Lung microvascular endothelial cell (primary cell): ENCODE measurements at places on chromosomes 7 and 10. TPM values are rescaled to one million over a fixed set of nuclear protein-coding genes. Genes with fewer than 3 reads are reported as not detected.

DNA sequence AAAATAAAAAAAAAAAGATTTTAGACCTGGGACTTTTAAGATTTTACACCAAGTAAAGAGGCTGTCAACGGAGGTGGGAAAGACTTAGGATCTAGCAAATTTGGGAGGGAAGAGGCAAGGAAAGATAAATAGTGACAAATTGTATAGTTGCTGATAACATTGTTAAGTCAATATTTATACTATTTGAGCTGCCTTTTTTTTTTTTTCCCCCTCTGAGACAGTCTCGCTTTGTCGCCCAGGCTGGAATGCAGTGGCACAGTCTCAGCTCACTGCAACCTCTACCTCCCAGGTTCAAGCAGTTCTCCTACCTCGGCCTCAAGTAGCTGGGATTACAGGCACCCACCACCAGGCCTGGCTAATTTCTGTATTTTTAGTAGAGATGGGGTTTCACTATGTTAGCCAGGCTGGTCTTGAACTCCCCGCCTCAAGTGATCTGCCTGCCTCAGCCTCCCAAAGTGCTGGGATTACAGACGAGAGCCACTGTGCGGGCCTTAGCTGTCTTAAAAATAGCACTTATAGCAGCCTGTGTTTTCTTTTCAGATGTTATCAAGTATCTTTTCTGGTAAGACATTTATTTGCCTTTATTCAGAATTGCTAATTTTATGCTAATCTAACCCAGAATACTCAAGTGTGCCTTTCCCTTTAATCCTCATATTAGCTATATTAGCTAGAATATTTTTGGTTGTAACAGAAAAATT lies 94.5 kb downstream of the MMRN2 start:
- DNase-seq, result no peak

- DNase-seq, result no peak
Measured at GRCh38 chr10:126948355-126949160, 43.3 kb downstream of the DOCK1 start.

DNA sequence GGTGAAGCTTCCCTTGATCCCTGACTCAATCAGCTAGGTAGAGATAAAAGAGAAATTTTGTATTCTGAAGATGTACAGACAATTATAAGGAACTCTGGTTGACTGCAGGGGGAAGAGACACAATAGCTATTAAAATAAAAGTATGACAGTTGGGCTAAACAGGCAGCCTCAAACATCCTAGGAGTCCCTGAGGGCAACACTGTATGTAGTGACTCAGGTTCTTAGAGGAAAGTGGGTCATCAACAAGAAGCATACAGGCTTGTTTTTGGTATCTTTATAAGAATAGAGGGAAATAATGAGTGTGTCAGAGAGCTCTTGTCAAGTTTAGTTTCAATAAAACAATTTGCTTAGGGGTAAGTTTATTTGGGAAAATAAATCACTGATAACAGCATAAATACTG lies 150.3 kb downstream of the AUTS2 start:
- DNase-seq, result no peak

DNA sequence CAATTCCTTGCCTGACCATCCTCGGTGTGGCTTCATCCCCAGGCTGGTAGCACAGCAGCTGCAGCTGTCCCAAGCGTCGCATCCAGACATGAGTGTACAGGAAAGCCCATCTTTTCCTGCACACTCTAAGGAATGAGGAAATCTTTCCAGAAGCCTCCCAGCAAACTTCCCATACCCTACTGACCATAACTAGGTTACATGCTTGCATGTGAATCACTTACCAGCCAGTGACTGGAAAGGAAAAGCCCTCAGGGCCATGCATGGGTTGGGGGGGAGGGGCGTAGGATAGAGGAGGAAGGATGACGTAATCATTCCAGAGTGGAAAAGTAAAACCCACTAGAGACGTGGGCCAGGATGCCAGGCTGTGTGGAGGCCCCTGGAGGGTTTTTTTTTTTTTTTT lies 18.9 kb upstream of the ZNF212 start:
- DNase-seq, result no peak

- DNase-seq, result no peak
Measured at GRCh38 chr10:118953598-118954393, 75.7 kb upstream of the NANOS1 start.

- no peak for DNase-seq
Measured at GRCh38 chr10:116069856-116070255, 203.2 kb downstream of the GFRA1 start.

- DNase-seq, result no peak
Measured at GRCh38 chr10:6769704-6770417, 189.8 kb upstream of the PRKCQ start.

The CC2D2B gene
- total RNA-seq, result 0.22 TPM in 1 of 2 replicates, not detected in the other

DNA sequence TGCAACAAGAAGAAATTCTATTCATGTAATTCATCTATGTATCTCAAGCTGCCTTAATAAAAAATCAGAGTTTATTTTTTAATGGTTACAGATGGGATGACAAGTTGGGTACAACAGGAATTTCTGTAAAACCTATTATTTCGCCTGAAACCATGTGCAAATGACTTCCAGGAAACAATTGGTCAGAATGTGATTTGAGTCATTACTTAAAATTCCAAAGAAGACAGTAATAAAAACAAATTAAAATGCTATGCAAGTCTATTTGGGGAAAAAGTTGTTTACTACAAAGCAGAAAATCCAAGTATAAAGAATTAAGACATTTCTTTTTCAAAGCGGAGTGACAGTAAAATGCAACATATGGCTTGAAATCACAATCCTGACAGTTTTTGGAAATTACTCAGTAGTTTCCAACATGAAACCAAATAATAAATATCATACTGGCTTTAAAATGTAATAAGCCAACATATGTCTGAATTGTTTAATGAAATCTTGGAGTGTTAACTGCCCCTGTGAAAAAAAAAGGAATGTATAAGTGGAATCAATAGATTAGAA lies 41.5 kb upstream of the SEMA3C start:
- DNase-seq, result peak; percentile 31

GRCh38 chr7:106693677-106694353 lies 32.9 kb upstream of the CCDC71L start:
- no peak for DNase-seq

- DNase-seq, result no peak
Measured at GRCh38 chr7:140675726-140676125, 3.0 kb downstream of the ADCK2 start.

DNA sequence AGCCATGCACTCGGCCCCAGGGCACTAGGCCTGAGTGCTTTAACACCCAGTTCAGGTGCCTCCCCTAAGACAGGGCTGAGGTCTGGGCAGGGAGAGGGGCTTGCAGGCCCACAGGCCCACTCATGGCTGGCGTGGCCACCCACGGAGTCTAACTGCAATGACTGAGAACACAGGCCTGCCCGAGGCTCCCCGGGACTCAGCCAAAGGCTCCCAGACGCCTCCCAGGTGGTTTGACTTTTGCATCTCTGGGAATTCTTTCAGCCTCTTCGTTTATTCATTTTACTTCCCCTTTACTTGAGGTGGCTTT lies 37.3 kb downstream of the PTPRN2 start:
- DNase-seq, result no peak

GRCh38 chr7:19749658-19750057 lies 23.8 kb downstream of the TMEM196 start:
- no peak for DNase-seq

- DNase-seq, result no peak
Measured at GRCh38 chr10:35152992-35153391, 26.3 kb downstream of the CREM start.

The HTR5A gene
- total RNA-seq, result not detected in 2 replicates

DNA sequence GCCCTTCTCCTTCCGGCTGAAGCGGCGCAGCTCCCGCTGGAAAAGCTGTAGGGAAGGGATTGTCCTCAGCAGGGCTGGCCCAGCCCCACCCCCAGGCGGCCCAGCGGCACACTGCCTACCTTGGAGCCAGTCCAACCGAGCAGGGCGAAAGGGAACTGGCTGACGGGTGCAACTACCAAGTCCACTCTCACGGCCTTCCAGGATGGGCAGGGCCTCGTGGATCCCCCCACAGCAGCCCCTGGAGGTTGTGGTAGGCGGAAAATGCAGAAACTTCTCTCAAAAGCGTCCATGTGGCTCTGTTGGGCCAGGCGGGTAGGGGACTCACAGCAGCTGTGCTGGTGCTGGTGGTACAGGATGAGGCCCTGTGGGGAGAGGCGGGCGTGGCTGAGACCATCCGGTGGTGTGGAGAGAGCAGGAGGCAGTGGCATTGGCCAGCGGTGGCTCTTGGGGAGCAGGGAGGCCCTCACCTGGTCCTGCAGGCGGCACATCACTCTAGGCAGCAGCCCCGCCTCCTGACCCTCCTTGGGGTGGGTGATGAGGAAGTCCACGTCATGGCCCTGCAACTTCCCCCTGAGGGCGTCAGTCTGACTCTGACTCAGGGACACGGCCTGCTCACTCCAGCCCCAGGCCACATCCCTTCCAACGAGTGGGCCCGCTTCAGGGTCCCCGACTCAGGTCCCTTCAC lies 8.4 kb upstream of the PGAM2 start:
- DNase-seq, result peak; percentile 85

DNA sequence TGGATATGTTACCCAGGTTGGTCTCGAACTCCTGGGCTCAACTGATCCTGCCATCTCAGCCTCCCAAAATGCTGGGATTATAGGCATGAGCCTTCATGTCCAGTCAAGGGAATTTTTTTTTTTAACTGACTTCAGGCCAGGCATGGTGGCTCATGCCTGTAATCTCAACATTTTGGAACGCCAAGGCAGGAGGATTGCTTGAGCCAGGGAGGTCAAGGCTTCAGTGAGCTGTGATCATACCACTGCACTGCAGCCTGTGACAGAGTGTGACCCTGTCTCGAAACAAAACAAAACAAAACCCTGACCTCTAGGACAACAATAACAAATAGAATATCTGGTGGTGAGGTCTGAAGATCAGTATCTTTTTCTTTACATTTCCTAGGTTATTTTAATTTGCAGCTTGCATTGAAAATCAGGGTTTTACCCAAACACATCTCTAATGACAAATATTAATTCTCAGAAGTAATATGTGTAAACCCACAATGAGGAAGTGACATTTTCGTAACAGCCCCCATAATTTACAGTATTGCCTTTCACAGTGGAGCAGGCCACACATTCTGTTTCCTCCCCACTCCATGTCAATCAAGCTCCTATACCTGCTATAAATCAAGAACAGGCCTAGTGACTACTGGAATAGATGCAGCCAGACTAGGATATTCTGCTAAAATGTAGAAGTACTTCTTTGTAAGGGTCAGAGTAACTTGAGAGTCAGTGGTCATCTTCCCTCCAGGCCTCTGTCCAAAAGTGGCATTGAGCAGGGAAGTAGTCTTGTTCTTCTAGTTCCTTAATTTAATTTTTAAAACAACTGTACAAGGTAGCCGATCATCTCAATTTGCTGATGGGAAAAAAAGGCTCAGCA lies 43.3 kb upstream of the ECHDC3 start:
- DNase-seq, result no peak

The ADCY1 gene
- total RNA-seq, result 0.40 and 0.44 TPM in 2 replicates

DNA sequence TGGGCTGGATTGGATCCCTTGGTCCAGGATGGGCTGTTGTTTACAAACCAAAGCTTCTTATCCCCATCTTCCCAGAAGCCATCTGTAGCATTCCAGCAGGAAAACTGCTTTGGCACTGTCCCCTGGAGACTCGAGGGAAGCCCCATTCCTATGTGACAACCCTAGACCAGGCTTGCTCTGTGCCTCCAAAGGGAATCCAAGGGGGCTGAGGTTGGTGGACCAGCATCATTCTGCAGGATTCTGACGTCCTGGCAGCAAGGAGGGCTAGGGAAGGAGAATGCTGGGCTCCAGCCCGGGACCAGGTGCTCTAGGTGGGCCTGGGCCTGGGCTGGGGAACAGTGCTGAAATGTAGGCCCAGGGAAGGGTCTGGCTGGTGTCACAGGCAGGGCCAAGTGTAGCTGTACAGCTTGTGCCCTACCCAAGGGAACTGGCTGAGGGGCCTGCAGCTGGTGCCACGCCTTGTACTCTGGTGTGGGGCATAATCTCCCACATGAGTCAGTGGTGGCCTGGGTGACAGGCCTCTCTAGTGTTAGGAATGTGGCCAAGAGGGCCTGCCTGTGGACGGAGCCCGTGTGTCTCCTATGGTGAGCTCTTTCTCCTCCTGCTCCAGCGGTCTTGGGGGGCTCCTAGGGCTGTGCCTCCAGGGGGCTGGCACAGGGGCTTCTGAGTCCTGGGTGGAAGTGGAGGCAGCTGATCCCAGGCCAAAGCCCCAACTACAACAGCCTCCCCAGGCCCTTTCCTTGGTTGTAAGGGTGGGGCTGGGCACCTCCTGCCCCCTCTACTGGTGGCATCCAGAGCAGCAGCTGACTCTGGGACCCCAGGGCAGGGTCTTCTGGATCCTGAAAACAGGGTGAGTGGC lies 25.2 kb downstream of the TRIM8 start:
- DNase-seq, result no peak

DNA sequence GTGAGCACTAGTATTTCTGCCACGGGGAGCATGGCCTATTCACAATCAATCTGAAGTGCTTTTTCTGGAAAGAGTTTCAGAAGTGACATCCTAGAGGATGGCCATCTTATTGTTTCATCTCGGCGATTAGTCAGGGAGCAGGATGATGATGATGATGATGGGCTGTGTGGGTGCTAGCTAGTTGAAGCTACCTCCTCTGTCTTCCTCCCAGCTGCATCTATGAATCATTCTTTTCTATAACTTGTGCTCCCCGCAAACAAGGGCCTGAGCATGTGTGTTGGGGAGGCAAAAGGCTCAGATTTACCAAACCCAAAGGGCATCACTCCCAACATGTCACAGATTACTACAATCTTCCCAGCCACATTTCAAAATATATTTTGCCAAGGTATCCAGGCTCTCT lies 118.7 kb upstream of the LAMB4 start:
- peak; percentile 19 for DNase-seq

- no peak for DNase-seq
Measured at GRCh38 chr7:37445790-37446189, 2.9 kb downstream of the ELMO1 start.

The LEP gene
- not detected in 2 replicates for total RNA-seq

DNA sequence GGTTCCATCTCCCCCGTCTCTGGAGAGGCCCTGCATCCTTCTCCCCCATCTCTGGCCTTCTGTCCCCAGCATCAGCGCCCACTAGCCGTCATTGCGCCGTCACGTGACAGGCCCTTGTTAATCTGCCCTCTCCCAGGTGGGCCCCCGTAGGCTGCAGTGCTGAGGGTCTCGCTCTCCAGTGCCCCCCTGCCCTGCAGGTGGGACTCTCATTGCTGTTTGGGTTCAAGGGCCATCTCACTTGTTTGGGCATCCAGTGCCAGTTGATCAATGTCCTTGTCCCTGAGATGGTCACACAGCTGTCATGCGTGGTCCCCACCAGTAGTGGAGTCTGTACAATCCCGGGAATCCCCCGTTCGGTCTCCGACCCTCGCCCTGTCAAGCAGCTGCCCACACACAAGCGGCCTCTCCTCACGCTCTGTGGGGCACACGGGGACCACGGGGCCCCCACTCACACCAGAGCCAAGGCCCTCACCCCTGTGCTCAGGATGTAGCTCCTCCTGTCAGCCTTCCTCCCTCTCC lies 114.0 kb downstream of the INPP5A start:
- DNase-seq, result no peak
